Stomach (tissue), 19 donors: ENCODE measurements at places on chromosomes 6 and 20. TPM values are rescaled to one million over a fixed set of nuclear protein-coding genes. Genes with fewer than 3 reads are reported as not detected.

MYH7B gene
- 0.45 TPM for total RNA-seq

- peak; percentile 44 for DNase-seq
Measured at GRCh38 chr6:148851683-148852556, 105.1 kb downstream of the UST start.

GRCh38 chr6:35048631-35049083 is 92.5 kb downstream of the TCP11 start:
- no peak for DNase-seq

GRCh38 chr6:129134535-129134934 is 251.6 kb downstream of the LAMA2 start:
- no peak for DNase-seq

GRCh38 chr20:6765469-6766058 is 1.9 kb upstream of the BMP2 start:
- peak; percentile 82 for DNase-seq

DNA sequence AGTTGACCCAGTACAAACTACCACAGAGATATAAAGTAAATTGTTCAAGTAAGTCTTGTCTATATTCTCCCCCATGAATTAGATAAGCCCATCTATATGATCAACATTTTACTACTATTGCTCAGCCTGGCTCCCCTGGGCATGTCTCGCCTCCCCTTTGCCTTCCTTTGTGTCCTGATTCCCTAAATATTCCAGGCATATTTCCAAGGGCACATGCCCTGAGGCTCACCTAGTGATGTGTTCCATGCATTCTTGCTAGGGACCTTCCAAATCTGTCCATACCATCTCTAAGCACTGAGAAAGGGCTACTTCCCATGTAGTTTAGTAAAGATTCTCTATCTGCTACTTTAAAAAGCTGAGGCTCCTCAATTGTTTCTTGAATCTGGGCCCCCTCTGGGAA is 309.5 kb upstream of the PRND start:
- DNase-seq, result no peak

PSORS1C2 gene
- not detected for total RNA-seq

- DNase-seq, result no peak
Measured at GRCh38 chr6:125587666-125588632, 161.5 kb upstream of the HEY2 start.

- DNase-seq, result no peak
Measured at GRCh38 chr6:155378276-155378675, 64.0 kb upstream of the TFB1M start.

GRCh38 chr6:56204134-56204533 is 43.2 kb downstream of the COL21A1 start:
- no peak for DNase-seq

GRCh38 chr6:19210849-19211590 is 626.1 kb upstream of the ID4 start:
- DNase-seq, result peak; percentile 6

DNA sequence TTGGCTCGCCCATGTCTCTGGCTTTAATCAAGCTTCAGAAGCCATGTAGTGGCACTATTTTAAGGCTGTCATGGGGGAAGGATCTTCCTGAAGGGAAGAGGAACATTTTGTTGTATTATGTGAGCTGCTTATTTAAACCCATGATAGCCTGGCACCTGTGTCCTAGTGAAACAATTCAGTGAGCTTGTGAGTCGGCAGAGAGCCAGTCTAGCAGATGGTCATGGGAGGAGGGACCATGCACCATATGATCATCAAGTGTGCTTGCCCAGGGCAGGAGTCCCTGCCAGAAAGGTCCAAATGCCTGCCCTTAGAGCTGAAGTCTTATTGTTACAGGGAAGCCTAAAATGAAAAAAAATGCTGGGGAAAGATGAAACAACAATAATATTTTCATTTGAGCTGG is 132.9 kb downstream of the PRDM13 start:
- DNase-seq, result no peak

GRCh38 chr6:40376113-40376650 is 211.0 kb downstream of the LRFN2 start:
- DNase-seq, result no peak

- no peak for DNase-seq
Measured at GRCh38 chr6:18235524-18235923, 28.8 kb downstream of the DEK start.

DNA sequence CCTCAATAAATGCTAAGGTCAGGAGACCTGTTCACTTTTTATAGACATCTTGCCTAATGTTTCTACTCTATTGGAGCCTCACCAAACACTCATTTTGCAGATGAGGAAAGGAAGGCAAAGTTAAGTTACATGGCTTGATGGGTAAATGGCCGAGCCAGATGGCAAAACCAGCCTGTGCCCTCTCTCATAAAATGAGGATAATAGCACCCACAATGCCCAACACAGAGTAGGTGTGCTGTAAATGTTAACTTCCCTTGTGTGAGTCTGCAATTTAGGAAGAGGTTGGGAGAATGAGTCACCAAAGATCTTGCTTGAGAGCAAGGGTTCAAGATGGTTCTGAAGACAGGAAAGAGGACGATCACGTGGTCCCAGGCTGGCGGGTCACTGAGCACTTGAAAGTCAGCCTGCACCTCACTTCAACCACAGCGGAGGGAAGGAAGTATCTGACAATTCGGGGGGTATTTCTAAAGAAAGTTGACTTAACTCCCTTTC is 3.3 kb downstream of the KCNK5 start:
- DNase-seq, result peak; percentile 49

GRCh38 chr6:117951783-117952182 is 44.7 kb downstream of the SLC35F1 start:
- no peak for DNase-seq

GRCh38 chr20:23225407-23226060 is 125.1 kb upstream of the NXT1 start:
- no peak for DNase-seq

- no peak for DNase-seq
Measured at GRCh38 chr6:160462551-160463109, 114.5 kb downstream of the SLC22A3 start.

- no peak for DNase-seq
Measured at GRCh38 chr6:72792692-72793091, 170.8 kb downstream of the KCNQ5 start.

GRCh38 chr20:53513168-53513488 is 80.5 kb downstream of the ZNF217 start:
- no peak for DNase-seq

MAP1LC3A gene
- total RNA-seq, result 11.7 TPM

PHACTR1 gene
- 9.4 TPM for total RNA-seq

DNA sequence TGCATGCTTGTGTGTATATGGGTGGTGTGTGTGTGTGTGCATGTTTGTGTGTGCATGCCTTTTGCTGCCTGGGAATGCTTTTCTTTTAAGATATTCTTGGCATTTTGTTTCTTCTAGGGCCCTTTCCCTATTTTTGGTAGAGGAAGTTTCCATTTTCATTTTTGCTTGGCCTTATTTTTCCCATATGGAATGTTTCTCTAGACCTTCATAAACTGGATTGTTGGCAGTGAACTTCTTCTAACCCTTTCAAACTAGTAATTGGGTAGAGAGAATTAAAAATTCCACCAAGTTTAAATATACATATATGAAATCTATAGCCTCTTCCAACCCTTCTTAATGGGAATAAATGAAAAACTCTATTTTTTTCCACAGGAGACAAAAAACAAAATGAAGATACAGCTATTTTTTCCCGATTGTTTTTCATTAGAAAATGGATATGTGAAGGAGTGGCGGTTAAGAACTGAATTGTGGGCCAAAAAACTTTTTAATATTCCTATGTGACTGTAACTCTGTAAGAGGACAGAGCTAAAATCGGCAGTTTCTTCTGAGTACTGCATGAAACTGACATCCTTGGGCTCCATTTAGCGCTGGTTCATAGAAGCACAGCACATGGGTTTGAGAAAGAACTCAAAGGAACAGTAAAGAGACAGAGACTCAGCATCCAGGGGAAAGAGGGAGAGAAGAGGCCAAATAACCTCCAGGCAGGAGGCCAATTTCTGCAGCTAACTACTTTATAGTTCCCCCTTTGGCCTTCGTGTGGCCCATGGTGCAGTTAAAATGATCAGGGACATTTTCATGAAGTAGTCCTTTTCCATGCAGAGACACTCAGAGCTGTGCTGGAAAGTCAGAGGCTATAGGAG is 102.1 kb downstream of the TMEM170B start:
- peak; percentile 44 for DNase-seq

GRCh38 chr6:132749111-132749510 is 8.6 kb downstream of the VNN2 start:
- no peak for DNase-seq

DNA sequence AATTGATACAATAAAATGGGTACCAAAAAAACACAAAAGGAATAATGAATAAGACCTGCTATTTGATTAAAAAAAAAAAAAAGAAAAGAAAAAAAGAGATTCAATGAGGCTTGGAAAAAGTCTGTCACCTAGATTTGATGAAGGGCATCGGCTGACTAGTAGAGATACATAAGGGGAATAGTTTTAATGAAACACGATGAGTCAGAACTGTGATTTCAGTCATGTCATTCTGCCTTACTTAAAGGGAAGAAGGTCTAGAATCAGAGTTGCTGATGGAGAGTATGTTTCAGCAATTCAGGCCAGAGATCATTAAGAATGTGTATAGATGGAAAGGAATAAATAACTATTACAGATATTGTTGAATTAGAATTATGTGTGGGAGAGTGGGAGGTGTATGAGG is 565.9 kb upstream of the RNF217 start:
- no peak for DNase-seq

APOM gene
- not detected for total RNA-seq

DNA sequence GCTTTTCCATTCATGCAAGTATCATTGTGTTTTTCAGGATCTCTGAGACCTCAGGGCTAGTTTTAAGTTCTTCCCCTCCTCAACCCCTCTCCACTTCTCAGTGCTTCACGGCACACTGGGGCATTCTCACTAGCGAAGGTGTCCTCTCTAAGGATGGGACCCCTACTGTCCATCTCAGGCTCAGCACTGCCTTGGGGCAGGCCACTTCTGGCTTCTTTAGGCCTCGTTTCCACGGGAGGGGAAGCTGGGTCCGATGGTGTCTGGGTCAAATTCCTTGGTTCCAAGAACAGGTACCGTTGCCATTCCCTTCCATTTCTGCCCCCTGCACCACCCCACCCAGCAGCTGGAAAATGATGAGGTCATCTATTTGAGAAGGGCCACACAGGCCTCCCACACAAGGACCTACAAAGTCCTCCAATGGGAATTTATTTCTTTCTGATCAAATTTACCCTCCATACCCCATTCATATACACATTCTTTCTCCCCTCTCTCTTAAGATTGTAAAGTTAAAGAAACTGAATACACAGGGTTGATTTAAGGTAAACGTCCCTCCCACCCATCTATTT is 17.2 kb downstream of the GNAS start:
- DNase-seq, result no peak

DNA sequence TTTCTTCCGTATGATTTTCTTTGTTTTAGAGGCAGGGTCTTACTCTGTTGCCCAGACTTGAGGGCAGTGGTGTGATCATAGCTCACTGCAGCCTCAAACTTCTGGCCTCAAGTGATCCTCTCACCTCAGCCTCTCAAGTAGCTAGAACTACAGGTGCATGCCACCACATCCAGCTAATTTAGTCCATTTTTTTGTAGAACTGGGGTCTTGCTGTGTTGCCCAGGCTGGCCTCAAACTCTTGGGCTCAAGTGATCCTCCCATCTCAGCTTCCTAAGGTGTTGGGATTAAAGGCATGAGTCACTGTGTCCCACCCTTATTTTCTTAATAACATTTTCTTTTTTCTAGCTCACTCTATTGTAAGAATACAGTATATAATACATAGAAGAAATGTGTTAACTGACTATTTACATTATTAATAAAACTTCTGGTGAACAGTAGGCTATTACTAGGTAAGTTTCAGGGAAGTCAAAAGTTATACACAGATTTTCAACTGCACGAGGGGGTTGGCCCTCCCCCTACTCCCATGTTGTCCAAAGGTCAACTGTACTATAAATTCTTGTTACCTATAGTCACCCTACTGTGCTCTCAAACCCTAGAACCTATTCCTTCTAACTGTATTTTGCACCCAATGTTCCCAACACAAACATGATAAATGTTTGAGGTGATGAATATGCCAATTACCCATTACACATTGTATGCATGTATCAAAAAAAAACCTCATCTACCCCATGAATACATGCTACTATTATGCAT is 56.3 kb downstream of the PXDC1 start:
- DNase-seq, result no peak

- no peak for DNase-seq
Measured at GRCh38 chr6:49339096-49339495, 124.0 kb downstream of the MMUT start.

TASP1 gene
- total RNA-seq, result 2.9 TPM

DNA sequence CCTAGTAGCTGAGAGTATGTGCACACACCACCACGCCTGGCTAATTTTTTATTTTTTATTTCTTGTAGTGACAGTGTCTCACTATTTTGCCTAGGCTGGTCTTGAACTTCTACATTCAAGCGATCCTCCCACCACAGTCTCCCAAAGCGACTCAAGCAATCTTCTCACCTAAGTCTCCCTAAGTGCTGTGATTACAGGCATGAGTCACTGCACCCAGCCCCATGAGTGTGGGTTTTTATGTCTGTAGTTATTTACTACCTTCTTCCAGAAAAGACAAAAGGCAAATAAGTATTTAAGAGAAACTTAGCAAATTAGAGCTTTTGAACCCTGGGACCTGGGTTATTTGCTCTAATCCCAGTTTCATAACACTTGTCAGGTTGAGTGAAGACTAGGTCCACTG is 92.3 kb upstream of the HCRTR2 start:
- no peak for DNase-seq

- DNase-seq, result no peak
Measured at GRCh38 chr6:157693867-157694266, 129.2 kb upstream of the SNX9 start.

DNA sequence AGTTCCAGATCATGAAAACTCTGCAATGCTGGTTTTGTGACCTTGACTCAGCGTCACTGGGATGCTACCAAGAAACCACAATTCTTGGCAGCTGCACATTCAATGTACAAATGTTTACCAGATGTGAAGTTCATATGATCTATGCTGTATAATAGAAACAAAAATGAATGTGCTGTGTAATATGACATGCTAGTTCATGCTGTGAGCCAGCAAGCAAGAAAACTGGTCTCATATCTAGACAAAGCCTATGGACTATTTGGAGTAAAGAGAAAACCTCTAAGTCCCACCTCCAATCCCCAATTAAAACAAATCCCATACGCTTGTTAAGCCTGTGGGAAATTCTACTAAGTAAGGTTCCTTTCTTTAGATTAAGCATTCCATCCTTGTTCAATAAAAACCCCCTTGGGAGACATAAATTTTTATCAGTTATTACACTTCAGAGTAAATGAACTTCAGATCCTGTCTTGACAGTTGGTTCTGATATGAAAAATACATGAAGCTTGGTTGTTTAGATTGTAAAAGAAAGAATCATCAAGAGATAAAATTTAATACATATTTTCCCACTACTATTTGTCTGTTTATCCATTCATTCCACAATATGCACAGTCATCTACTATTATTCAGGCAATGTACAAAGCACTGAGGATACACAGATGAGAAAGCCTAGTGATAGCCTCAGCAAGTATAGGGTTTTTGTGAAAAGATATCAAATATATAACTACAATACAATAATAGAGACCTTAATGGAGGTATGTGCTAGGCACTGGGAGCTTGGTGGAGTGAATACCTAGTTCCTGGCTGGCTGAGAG is 20.1 kb downstream of the COL21A1 start:
- DNase-seq, result peak; percentile 66

EPB41L1 gene
- total RNA-seq, result 271 TPM

GRCh38 chr6:150159757-150160156 is 16.9 kb downstream of the PPP1R14C start:
- no peak for DNase-seq
